Breast epithelium (tissue), 4 donors: ENCODE measurements at places on chromosomes 16 and 17.

- H3K4me1 ChIP-seq, result peaks cover 7% of the 10 kb centered on the region
- peak overlapping the region; percentile 95 for H3K27ac ChIP-seq
- no peaks in the 10 kb centered on the region for H3K27me3 ChIP-seq
- H3K36me3 ChIP-seq, result no peaks in the 10 kb centered on the region
These were observed 5.3 kb upstream of the CDR2L start for GRCh38 chr17:74981979-74982662.

- H3K4me3 ChIP-seq, result peak overlapping the region; percentile 52
- DNase-seq, result no peak
- no peaks in the 10 kb centered on the region for H3K36me3 ChIP-seq
- H3K27ac ChIP-seq, result no peak overlapping the region
- no peaks in the 10 kb centered on the region for H3K27me3 ChIP-seq
These were observed 18.7 kb downstream of the TMEM235 start for GRCh38 chr17:78249818-78250806.

GRCh38 chr17:27540318-27541101 lies 84.3 kb downstream of the KSR1 start:
- H3K4me3 ChIP-seq, result no peak overlapping the region
- H3K27ac ChIP-seq, result peak overlapping the region; percentile 74
- no peaks in the 10 kb centered on the region for H3K4me1 ChIP-seq
- H3K27me3 ChIP-seq, result no peaks in the 10 kb centered on the region
- no peaks in the 10 kb centered on the region for H3K36me3 ChIP-seq
- DNase-seq, result peak; percentile 62

GRCh38 chr17:33509331-33509730 lies 216.2 kb upstream of the ASIC2 start:
- H3K27ac ChIP-seq, result no peak overlapping the region
- H3K4me3 ChIP-seq, result no peak overlapping the region
- no peaks in the 10 kb centered on the region for H3K4me1 ChIP-seq
- H3K36me3 ChIP-seq, result no peaks in the 10 kb centered on the region
- no peaks in the 10 kb centered on the region for H3K27me3 ChIP-seq

- H3K27me3 ChIP-seq, result peaks cover 61% of the 10 kb centered on the region
- no peaks in the 10 kb centered on the region for H3K36me3 ChIP-seq
- H3K4me1 ChIP-seq, result no peaks in the 10 kb centered on the region
- H3K4me3 ChIP-seq, result no peak overlapping the region
- DNase-seq, result no peak
These were observed 31.9 kb upstream of the ACSF3 start for GRCh38 chr16:89061590-89062380.

GRCh38 chr17:65704731-65705130 lies 143.3 kb upstream of the AXIN2 start:
- H3K27ac ChIP-seq, result no peak overlapping the region
- no peaks in the 10 kb centered on the region for H3K27me3 ChIP-seq
- DNase-seq, result no peak
- no peak overlapping the region for H3K4me3 ChIP-seq
- H3K36me3 ChIP-seq, result no peaks in the 10 kb centered on the region

DNA sequence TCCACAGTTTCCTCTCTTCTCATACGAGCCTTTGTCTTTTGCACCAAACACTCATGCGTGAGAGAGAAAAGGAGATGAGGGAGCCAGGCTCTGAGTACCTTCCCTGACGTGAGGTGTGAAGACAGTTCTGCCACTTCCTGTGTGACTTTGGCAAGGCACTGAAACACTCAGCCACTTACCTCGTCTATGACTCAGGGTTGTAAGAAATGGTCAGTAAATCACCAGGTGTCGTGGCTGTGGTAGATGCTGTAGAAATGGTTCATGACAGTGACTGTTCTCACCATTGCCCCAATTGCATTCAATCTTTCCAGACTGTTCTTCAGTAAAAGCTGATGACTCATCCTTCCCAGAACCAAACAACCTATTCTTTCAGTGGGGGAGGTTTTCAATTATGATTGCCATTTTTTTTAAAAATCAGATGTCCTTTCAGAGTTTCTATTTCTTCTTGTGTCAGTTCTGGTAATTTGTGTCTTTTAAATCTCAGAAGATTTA lies 49.2 kb upstream of the CBFA2T3 start:
- no peaks in the 10 kb centered on the region for H3K36me3 ChIP-seq
- peaks cover 32% of the 10 kb centered on the region for H3K27me3 ChIP-seq
- H3K27ac ChIP-seq, result no peak overlapping the region
- H3K4me3 ChIP-seq, result no peak overlapping the region
- DNase-seq, result no peak

GRCh38 chr17:73304971-73305812 lies 6.6 kb downstream of the CDC42EP4 start:
- DNase-seq, result no peak
- peak overlapping the region; percentile 31 for H3K4me3 ChIP-seq
- H3K27ac ChIP-seq, result peak overlapping the region; percentile 98
- H3K36me3 ChIP-seq, result no peaks in the 10 kb centered on the region
- H3K27me3 ChIP-seq, result no peaks in the 10 kb centered on the region
- peaks cover 24% of the 10 kb centered on the region for H3K4me1 ChIP-seq

DNA sequence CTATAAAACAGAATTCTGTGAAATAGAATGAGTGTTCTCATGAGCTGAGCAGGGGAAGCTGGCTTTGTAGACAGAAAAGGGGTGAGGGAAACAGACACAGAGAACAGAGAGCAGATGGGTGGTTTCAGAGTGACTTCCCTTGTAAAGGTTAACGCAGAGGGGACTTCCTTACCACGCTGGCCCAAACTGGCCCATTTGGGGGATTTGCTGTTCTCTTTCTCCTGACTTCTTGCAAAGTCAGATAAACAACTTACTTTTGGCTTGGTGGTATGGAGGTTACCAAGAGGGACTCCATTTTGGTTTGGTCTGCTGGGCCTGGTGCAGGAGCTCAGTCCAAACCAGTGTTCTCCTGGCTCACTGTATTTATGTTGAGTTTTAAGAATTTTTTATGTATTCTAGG lies 48.4 kb downstream of the SEC14L1 start:
- no peaks in the 10 kb centered on the region for H3K36me3 ChIP-seq
- no peak overlapping the region for H3K27ac ChIP-seq
- H3K4me1 ChIP-seq, result no peaks in the 10 kb centered on the region
- H3K27me3 ChIP-seq, result no peaks in the 10 kb centered on the region
- no peak overlapping the region for H3K4me3 ChIP-seq

DNA sequence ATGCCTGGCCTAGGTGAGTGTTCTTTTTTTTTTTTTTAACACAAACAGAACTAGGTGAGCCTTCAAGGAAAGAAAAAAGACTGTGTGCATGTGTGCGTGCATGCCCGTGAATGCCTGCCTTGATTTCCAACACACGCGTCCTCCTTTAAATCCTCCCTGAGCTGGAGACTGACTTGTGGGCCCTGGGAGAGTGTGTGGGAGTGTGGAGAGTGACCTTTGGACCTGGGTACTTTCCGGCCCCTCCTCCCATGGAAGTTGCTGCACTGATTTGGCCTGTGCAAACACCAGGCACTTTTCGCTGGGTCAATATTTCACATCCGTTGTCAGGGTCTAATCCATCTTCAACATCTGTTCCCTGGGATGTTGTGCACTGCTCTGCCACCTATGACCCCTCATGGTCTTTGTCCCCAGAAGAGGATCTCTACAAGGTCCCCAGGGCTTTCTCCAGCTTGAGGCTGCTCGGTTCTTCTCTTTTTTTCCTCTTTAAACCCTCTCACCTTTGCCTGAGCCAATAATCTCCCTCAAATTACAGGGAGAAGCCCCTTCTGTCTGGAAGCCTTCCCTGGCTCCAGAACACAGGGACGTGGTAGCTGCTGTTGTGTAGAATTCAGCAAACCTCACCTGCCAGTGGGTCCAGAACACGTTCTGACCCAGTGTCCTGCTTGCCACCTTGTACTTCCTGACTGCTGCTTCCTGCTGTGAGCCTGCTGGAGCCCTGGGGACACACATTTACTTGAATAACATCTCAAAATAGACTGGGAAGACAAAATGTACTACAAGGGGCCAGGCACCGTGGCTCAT lies 20.8 kb upstream of the ATP5MC1 start:
- no peak overlapping the region for H3K4me3 ChIP-seq
- DNase-seq, result no peak
- H3K36me3 ChIP-seq, result no peaks in the 10 kb centered on the region
- H3K27me3 ChIP-seq, result no peaks in the 10 kb centered on the region
- peak overlapping the region; percentile 77 for H3K27ac ChIP-seq
- no peaks in the 10 kb centered on the region for H3K4me1 ChIP-seq

- H3K4me3 ChIP-seq, result no peak overlapping the region
- no peaks in the 10 kb centered on the region for H3K4me1 ChIP-seq
- no peak for DNase-seq
- H3K36me3 ChIP-seq, result no peaks in the 10 kb centered on the region
- H3K27me3 ChIP-seq, result no peaks in the 10 kb centered on the region
These were observed 519.7 kb upstream of the CA10 start for GRCh38 chr17:52678211-52678610.

DNA sequence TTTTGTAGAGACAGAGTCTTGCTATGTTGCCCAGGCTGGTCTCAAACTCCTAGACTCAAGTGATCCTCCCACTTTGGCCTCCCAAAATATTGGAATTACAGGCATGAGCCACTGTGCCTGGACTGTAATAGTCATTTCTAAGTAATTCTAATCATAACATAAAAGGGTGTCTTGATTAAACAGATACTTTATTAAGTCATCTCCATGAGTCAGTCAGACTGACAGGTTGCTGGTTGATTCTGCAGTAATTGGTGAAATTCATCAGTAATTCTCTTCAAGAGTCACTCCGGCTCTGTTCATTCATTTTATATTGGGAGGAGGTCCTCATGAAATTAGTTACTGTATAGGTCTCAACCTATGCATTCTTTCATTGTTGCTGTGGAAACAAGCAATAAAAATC lies 85.6 kb downstream of the SPECC1 start:
- H3K4me1 ChIP-seq, result no peaks in the 10 kb centered on the region
- no peaks in the 10 kb centered on the region for H3K36me3 ChIP-seq
- H3K27me3 ChIP-seq, result no peaks in the 10 kb centered on the region

DNA sequence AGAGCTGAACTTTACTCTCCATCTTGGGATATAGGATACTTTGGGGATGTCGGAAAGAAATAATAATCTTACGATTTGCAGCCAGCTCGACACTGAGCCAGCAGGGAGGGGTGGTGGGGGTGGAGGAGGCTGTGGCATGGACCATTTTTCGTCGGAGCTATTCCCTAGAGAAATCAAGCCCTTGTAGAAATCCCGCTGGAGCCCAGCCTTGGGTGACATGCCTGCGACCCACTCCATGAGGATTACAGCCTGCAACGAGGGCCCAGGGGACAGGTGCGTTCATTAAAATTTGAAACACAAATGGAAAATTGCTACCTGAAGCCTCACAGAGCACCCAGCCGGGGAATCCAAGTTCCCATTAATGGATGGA lies 82.8 kb upstream of the GSE1 start:
- no peak overlapping the region for H3K27ac ChIP-seq
- no peaks in the 10 kb centered on the region for H3K4me1 ChIP-seq
- H3K4me3 ChIP-seq, result no peak overlapping the region
- H3K27me3 ChIP-seq, result no peaks in the 10 kb centered on the region

DNA sequence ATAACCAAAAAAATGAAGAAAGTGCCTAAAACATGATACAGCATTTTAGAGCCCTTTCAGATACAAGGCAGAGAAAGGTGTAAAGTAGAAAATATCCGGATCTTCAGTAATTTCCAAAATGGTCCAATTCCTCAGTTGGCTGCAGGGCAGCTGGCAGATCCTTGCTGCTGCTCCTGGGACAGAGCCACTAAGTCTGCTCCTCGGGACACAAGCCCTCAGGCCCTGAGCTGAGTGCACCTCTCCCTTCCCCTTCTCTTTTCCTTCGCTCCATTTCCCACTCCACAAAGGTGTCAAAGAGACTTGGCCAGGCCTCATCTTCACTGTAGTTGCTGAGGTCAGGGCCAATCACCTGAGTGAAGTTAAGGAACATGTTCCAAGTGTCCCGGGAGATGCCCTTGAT lies 40.5 kb downstream of the DCUN1D3 start:
- H3K36me3 ChIP-seq, result no peaks in the 10 kb centered on the region
- no peaks in the 10 kb centered on the region for H3K4me1 ChIP-seq
- H3K27ac ChIP-seq, result no peak overlapping the region
- H3K4me3 ChIP-seq, result no peak overlapping the region
- no peak for DNase-seq
- no peaks in the 10 kb centered on the region for H3K27me3 ChIP-seq

DNA sequence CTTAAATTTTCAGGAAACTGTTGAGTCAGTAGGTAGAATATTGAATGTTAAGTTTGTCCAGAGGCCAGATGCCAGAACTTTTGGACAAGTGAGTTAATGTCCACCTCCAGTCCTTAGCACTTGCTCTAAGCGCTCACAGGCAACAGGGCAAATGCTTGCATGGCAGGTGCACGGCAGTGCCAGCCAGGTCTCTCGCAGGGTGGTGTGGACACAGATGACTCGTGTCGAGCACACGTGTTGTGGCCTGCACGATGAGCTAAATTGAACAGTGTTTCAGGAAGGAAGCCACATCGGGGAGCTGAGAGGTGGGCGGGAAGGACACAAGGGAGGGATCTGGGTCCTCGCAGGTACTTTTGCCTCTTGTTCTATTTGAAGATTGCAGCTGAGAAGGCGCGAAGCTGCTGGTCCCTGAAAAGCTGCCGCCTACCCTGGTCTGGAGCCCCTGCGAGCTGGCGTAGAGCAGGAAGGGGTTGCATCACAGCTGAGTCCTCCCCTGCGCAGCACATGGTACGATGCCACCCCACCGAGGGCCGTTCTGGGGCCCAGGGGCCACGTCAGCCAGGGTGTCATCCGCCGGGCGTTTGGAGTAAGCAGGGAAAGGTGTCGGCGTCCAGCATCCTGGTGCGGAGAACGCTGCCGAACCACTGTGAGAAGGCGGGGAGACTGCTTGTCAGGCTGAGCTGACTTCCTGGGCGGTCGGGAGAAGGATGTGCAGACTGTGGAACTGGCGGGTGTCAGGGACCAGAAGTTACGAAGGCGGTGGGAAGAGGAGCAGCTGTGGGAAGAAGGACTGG lies 6.3 kb downstream of the RAB40C start:
- no peak for DNase-seq
- no peaks in the 10 kb centered on the region for H3K36me3 ChIP-seq

DNA sequence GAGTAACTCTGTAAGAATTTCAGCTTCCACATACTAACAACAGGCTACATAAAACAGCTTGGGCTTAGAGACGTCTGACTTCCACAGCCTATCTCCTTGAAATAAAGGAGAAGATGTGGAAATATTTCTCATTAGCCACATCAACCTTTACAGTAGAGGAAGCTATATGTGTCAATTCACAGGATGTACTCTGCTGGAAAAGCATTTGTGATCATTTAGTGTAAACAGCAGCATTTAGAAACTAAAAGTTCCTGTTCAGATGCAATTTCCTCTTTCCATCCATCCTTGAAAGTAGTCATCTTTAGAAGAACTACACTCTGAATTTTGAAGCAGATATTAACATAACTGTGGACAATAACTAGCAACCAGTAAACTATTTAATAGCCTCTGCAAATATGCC lies 46.2 kb downstream of the XPO6 start:
- H3K27me3 ChIP-seq, result no peaks in the 10 kb centered on the region
- no peak overlapping the region for H3K27ac ChIP-seq
- no peak for DNase-seq
- H3K4me3 ChIP-seq, result no peak overlapping the region
- no peaks in the 10 kb centered on the region for H3K36me3 ChIP-seq
